ENCODE measurements at places on chromosomes 7 and 10. TPM values are rescaled to one million over a fixed set of nuclear protein-coding genes. Genes with fewer than 3 reads are reported as not detected.

GRCh38 chr10:79180414-79181221, 111.9 kb downstream of the ZMIZ1 start:
- peaks cover 92% of the 10 kb centered on the region for H3K4me1 ChIP-seq
- peak overlapping the region; percentile 85 for H3K27ac ChIP-seq
- no peak overlapping the region for H3K4me3 ChIP-seq
- no peak for DNase-seq

DNA sequence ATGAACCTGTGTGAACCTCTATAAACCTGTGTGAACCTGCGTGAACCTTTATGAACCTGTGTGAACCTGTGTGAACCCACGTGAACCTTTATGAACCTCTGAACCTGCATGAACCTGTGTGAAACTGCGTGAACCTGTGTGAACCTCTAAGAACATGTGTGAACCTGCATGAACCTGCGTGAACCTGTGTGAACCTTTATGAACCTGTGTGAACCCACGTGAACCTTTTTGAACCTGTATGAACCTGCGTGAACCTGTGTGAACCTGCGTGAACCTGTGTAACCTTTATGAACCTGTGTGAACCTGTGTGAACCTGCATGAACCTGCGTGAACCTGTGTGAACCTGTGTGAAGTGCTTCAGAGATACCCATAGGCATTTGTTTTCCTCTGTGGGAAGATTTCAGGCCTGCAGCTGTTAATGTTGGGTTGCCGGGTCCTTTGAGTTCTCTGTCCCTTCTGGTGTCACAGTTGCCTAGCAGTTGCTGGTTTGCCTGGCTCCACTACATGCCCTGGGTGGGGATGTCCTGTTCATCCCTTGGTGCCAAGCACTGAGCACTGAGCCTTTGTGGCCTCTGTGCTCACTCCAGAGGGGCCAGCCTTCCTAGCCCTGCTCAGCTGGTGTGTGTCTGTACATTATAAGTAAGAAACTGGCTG, 97.9 kb downstream of the DOCK1 start:
- H3K27ac ChIP-seq: no peak overlapping the region
- H3K27me3 ChIP-seq: no peaks in the 10 kb centered on the region
- no peaks in the 10 kb centered on the region for H3K36me3 ChIP-seq
- no peaks in the 10 kb centered on the region for H3K4me1 ChIP-seq

DNA sequence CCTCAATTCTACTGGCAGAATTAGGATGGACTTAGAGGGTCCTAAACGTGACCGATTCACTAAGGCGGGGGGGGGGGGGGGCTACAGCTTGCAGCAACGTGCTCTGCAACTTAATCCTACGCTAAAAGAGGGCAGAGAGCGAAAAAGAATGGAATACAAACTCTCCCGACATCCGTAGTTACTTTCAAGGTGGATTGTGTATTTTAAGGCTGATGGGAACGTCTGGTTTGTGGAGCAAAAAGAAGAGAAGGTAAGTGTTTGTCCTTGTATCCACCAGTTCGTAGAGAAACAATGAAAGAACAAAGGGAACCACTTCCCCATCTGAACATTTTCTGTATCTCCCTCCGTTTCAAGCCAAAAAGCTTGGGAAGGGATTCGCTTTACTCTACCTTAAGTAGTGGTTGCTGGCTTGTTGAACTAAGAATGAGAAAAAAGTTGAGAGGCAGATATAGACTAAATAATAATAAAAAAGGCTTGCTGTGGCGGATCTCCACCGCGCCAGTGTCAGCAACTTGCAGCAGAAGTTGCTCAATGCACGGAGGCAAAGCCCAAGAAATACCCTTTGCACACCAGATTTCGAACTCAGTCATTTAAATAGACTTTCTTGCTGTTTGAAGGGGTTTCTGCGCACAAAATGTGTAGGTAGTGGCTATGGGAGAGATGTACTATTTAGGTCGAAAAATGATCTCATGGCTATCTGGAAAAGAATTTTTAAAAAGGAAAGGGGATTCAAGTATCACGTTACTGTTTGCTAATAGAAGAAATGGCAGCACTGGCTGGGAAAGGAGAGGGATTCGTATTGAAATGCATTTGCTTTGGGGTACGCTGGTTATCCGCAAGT, 736 bp downstream of the SKIDA1 start:
- H3K27ac ChIP-seq: peak overlapping the region; percentile 96
- H3K4me3 ChIP-seq: peak overlapping the region; percentile 63
- H3K4me1 ChIP-seq: no peaks in the 10 kb centered on the region

DNA sequence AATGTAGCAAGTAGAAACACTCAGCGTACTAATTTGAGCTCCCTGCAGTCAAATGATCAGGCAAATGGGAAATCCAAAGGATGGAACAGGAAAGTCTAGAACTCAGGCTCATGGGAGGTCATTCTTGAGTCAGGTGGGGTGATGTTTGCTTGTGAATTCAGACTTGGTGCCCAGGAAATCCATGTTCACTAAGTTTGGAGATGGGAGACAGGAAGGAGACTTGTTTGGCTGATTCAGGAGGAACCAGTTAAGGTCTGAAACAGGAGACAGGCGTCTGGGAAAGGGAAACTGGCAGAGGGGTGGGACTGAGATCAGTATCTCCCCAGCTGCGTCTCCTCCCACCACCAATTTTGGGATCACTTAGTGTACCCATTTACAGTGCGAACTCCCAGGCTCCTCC, 38.4 kb upstream of the ZNF438 start:
- H3K27me3 ChIP-seq: no peaks in the 10 kb centered on the region
- no peak overlapping the region for H3K4me3 ChIP-seq
- no peak overlapping the region for H3K27ac ChIP-seq
- DNase-seq: no peak
- H3K4me1 ChIP-seq: no peaks in the 10 kb centered on the region

GRCh38 chr10:110679486-110680272, 35.5 kb downstream of the RBM20 start:
- no peaks in the 10 kb centered on the region for H3K36me3 ChIP-seq
- no peaks in the 10 kb centered on the region for H3K27me3 ChIP-seq
- H3K4me3 ChIP-seq: no peak overlapping the region
- H3K27ac ChIP-seq: no peak overlapping the region
- no peaks in the 10 kb centered on the region for H3K4me1 ChIP-seq

DNA sequence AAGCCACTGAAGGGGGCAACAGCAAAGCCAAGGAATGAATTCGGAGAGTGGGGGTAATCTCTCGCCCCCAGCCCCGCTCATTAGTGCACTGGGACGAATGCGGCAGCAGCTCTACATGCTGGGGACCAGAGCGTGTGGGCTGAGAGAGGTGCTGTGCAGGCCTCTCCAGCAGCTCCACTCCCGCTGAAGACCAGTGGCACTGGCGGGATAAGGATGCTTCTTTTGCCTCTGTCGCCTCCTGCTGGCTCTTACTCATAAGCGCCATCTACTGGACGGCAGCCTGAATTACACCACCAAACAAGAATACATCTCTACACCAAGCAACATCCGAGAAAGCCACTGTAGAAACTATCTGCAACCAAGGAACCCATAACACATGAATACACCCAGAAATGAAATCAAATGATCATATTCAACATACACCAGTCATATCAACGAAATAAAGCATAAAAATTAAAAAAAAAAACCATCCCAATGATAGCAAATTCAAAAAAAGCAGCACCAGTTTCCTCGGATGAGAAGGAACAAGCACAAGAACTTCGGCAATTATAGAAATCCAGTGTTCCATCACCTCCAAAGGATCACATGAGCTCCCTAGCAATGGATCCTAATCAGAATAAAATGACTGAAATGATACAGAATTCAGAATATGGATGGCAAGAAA, 79.0 kb upstream of the TMEM168 start:
- no peak overlapping the region for H3K4me3 ChIP-seq
- no peaks in the 10 kb centered on the region for H3K4me1 ChIP-seq
- no peak overlapping the region for H3K27ac ChIP-seq
- peak; percentile 47 for DNase-seq
- H3K36me3 ChIP-seq: no peaks in the 10 kb centered on the region
- H3K27me3 ChIP-seq: no peaks in the 10 kb centered on the region

DNA sequence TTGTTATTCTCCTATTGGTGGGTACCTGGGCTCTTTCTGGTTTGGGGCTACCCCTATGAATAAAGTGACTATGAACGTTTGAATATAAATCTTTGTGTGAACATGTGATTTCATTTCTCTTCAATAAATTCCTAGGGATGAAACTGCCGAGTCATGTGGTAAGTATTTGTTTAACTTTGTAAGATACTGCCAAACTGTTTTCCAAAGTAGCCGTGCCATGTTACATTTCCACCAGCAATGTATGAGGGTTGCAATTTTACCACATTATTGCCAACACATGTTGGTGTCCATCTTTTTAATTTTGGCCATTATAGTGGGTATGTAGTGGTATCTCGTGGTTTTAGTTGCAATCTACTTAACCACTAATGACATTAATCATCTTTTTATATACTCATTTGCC, 94.7 kb downstream of the ZNRF2 start:
- DNase-seq: no peak
- no peaks in the 10 kb centered on the region for H3K36me3 ChIP-seq
- H3K4me1 ChIP-seq: no peaks in the 10 kb centered on the region
- H3K27ac ChIP-seq: no peak overlapping the region
- no peak overlapping the region for H3K4me3 ChIP-seq
- no peaks in the 10 kb centered on the region for H3K27me3 ChIP-seq

DNA sequence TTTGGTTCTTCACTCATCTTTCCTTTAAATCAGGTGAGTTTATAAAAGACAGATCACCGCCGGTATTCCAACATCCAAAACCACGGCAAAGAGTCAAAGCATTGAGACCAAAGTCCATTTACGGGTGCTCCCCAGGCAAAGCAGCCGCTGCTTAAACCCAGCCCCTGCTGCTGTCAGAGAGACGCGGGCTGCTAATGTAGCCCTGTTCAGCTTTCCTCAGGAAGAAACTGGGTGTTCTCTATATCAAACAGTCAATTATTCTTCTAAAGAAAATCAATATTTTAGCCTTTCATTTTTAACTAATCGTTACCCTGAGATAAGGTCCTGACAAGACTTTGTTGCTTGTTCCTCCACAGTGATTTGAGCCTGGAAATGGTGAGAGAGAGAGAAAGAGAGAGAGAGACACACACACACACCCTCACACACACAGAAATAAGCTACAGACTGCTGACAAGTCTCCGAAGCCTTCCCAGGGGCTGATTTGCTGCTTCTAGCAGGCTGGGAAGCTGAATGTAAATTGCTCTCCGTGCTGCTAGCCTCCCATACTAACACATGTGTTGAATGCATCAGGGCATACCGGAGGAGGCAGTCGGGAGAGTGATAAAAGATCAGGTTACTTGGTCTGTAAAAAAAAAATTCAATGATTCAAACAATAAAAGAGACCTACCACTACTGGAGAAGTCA, 183.0 kb upstream of the ANK3 start:
- H3K27ac ChIP-seq: no peak overlapping the region
- H3K27me3 ChIP-seq: no peaks in the 10 kb centered on the region
- no peak overlapping the region for H3K4me3 ChIP-seq
- H3K4me1 ChIP-seq: peaks cover 18% of the 10 kb centered on the region

DNA sequence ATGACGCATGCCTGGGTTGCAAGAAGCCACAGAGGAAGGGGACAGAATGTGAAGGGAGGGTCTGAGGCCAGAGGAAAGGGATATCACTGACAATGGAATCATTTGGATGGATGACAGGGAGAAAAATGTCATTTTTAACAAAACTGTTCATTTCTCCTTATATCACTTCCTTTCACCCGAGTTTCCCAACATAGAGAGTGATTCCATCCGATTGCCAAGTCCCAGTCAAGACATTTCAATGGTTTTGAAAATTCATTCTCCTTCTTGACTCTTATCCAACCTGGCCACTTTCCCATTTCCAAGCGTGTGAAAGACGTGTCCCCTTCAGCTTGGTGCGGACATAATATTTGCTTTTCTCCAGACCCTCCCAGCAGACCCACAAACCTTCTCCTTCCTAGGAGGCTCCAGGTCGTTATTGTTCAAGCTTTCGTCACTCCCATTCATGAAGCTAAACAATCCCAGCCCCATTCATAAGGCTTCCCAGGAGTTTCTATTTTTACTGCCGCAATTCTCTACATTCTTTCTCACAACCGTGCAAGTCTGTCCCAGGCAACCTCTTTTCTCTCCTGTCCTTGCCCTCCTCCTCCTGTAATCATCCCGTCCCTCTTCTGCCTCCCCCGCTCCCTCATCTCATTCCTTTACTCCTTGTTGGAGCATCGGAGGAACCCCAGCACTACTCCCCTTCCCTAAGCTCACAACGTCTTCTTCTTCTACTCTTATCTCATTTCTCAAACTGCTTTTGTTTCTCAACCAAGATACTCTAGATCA, 301.3 kb upstream of the KLF6 start:
- no peak overlapping the region for H3K4me3 ChIP-seq
- peaks cover 12% of the 10 kb centered on the region for H3K4me1 ChIP-seq
- no peak overlapping the region for H3K27ac ChIP-seq
- H3K36me3 ChIP-seq: no peaks in the 10 kb centered on the region
- no peaks in the 10 kb centered on the region for H3K27me3 ChIP-seq

- H3K4me3 ChIP-seq: no peak overlapping the region
- H3K27me3 ChIP-seq: no peaks in the 10 kb centered on the region
- no peak overlapping the region for H3K27ac ChIP-seq
- no peaks in the 10 kb centered on the region for H3K36me3 ChIP-seq
- H3K4me1 ChIP-seq: no peaks in the 10 kb centered on the region
- no peak for DNase-seq
These were observed 4.7 kb downstream of the C10orf71 start for GRCh38 chr10:49303711-49304110.

DNA sequence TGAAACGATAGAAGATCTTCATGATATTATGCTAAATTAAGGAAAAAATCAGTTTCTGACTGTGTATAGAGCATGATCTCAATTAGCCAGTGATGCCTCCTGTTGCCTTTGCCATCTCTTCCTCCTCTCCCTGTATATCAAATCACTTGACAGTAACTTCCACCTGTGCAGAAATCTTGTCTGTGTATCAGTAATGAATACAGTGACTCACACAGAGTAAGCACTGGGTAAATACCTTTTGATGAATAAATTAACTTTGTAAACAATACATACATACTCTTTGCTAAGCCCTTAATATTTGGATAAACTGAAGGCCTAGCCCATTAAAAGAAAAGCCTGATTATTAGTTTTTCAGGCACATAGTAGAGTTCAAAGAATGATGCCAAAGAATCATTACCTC, 610.6 kb upstream of the NRP1 start:
- H3K4me3 ChIP-seq: no peak overlapping the region
- H3K4me1 ChIP-seq: no peaks in the 10 kb centered on the region
- no peaks in the 10 kb centered on the region for H3K36me3 ChIP-seq
- no peak overlapping the region for H3K27ac ChIP-seq
- no peaks in the 10 kb centered on the region for H3K27me3 ChIP-seq

DNA sequence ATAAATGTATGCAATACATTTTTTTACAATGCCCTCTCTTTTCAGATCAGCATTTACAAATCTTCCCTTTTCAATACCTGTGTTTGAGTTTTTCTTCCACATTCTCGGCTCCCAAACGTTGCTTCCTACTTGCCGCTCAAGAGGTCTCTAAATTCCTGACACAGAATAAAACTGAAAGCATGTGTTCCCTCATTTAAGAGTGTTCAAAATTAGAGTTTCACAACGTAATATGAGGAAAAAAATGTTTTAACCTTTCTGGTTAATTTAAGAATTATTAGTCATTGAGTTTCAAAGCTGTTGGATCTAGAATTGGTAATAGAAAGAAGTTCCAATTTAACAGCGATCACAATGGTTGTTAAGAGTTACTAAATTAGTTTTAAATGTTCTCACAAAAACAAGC, 100.4 kb downstream of the ARID5B start:
- H3K27ac ChIP-seq: no peak overlapping the region
- no peak overlapping the region for H3K4me3 ChIP-seq
- no peak for DNase-seq
- no peaks in the 10 kb centered on the region for H3K36me3 ChIP-seq
- peaks cover 32% of the 10 kb centered on the region for H3K4me1 ChIP-seq

The MKI67 gene
- 4.5 TPM for total RNA-seq

The C10orf67 gene
- not detected for total RNA-seq
